Caki2 (cell line): ENCODE measurements at places on chromosomes 4 and X. TPM values are rescaled to one million over a fixed set of nuclear protein-coding genes. Genes with fewer than 3 reads are reported as not detected.

GRCh38 chr4:27010334-27010940 is 149.8 kb downstream of the STIM2 start:
- DNase-seq = peak; percentile 39

- DNase-seq = no peak
These were observed 353.4 kb upstream of the TACR3 start for GRCh38 chr4:104073229-104073628.

Gene GPC3
- not detected in 2 replicates for total RNA-seq

- no peak for DNase-seq
These were observed 8.0 kb downstream of the HHIP start for GRCh38 chr4:144653781-144654545.

DNA sequence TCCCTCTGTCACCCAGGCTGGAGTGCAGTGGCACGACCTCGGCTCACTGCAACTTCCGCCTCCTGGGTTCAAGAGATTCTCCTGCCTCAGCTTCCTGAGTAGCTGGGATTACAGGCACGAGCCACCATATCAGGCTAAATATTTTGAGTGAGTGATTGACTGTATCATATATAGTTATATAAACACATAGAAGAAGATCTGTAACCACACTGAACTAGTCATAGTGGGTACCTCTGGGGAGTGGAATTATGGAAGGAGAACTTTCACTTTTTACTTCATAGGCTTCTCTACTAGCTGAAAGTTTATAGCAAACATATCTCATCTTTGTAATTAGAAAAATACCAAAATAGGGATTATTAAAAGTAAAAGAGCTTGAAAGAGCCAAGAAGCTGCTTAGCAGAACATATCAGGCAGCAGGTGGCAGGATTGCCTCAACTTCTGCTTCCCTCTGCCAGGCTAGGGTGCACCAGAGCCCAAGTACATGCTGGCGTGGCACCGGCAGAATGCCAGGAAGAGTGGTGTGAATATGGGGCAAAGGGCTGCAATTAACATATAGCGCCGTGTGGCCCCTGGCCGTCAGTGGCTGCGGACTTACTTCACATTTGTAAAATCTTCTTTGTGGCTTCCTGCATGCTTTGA is 39.5 kb upstream of the CD40LG start:
- peak; percentile 28 for DNase-seq

DNA sequence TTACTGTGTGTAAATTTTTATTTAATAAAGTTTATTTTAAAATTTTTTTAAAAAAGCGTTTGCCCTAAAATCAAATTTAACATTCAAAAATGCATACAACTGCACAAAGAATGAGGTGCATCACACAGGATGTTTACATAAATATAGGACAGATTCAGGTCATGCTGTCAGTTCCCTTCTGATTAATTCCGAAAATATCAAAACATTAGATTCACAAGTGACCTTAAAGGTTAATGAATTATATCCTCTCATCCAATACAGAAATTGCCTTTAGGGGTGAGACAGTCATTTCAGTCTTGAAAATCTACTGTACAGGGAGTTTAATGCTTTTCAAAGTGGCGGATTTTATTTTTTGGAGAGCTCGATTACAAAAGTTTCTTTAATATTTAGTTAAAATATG is 208.7 kb upstream of the FTHL17 start:
- no peak for DNase-seq
